ENCODE measurements at places on chromosomes 4 and X.

GRCh38 chr4:10196191-10196590 is 79.6 kb upstream of the WDR1 start:
- DNase-seq = no peak

- DNase-seq = no peak
Measured at GRCh38 chr4:150581056-150581605, 820 bp upstream of the MAB21L2 start.

DNA sequence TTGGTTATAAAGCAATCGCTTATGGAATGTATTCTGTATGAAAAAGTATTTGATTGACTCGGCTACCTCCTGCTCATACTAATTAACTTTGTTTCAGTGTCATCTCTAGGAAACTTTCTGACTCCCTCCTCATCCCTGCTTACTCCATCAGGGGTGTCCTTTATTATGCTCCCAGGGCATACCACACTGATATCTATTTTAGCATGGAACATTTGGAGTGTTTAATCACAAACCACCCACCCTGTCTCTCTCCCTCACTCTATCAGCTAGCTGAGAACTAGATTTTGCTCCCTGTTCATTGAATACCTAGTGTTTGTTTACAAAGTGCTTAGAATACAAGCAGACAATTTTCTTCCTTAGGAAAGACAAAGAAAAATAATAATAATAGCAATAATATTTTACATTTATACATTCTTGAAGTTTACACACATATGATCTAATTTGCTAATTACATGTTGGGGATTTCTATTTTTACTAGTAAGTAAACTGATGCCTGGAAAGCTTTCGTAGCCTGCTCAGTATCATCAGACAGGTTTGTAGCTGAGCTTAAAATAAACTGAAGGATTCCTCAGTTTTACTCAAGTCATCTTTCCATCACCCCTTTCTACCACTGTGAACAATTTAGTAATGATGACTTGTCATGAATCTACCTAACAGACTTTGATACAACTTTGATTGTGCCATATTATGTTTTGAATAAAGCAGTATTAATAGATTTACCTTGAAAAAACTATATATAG is 811.4 kb upstream of the HS3ST1 start:
- DNase-seq = no peak

DNA sequence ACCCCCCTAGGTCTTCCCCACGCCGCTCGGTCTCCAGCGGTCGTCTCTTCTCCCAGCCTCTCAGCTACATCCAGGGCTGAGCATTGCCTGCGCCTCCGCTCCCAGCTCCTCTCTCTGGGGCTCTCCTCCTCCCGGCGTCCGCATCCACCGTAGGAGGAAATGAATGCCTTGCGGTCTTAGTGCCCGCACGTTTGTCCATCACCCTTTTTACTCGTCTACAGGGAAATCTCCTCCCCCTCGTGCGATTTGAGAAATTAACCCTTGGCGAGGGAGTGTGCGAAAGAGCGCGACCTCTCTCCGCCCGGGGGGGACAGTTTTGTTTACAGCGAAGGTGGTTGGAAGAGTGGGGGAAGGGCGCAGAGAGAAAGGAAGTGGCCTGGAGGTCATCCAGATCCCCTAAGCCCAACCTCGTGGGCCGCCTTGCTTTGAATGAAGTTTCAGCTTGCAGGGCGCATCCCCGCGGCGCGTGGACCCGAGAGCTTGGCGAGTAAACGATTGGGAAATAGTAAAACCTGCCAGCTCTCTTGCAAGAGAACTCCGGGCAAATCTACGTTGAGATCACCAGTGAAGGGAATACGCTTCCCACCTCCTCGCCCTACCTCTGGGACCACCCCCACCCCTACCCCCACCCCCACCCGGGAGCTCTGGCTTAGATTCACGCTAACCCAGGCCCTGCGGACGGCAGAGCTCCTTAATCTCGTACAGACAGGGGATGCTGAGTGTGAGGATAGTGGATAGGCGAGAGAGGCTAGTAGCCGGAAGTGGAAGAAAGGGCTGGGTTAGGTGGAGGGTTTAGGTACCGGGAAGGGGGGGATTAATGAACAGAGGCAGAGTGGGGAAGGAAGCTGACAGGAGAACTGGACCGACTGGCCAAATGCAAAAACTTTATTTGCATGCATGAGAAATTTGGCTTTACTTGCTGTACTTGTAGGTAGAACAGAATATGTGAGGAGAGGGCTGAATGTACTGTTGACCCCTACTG is at the start of gene ELOVL6:
Gene ELOVL6 (minus strand): TSS at position 181 of the 982 bp plus-strand sequence. CDS start 280 bp downstream, outside the sequence.
- no peak for DNase-seq

Data from stimulated activated CD8-positive, alpha-beta memory T cell treated with anti-CD3 and anti-CD28 coated beads, Interleukin-7, amount 100 ng/mL, for 24 hours (primary cell).